ENCODE measurements at places on chromosomes 6 and 20.

- DNase-seq = no peak
These were observed 68.9 kb downstream of the TULP4 start for GRCh38 chr6:158381214-158381613.

DNA sequence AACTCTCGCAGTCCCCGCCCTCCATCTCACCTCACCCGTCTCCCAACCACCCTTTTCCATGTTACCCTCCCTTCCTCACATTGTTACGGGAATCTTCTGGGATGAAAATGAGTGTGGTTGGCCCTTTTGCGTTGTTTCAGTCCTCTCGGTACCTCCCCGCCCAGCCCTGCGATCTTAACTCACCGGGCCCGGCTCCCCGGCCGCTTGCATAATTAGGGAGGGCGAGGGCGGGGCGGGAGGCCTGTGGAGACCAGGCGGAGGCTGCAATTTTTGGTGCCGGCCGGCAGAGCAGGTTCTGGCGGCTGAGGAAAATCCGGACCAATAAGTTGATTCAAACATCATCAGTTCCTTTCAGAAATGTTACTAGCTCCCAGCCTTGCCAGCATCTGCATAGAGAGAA is 25.2 kb downstream of the TFAP2B start:
- DNase-seq = no peak

DNA sequence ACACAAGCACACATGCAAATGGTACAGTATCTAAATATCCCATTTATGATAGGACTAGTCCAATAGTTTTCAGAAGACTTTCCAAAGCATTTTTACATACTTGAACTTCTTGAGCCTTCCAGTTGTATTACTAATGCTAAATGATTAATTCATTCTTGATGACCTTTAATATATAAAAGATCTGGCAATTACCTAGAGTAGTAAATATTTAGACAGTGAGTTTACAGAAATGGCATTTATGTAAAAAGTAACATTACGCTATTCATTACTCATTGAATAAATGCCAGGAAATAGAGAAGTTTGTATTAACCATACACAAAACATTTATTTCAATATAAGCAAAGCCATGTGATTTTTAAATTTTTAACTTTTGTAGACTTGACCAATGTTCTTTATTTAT is 158.8 kb downstream of the DST start:
- no peak for DNase-seq

- no peak for DNase-seq
These were observed 90.6 kb downstream of the PSMB1 start for GRCh38 chr6:170462366-170463020.

DNA sequence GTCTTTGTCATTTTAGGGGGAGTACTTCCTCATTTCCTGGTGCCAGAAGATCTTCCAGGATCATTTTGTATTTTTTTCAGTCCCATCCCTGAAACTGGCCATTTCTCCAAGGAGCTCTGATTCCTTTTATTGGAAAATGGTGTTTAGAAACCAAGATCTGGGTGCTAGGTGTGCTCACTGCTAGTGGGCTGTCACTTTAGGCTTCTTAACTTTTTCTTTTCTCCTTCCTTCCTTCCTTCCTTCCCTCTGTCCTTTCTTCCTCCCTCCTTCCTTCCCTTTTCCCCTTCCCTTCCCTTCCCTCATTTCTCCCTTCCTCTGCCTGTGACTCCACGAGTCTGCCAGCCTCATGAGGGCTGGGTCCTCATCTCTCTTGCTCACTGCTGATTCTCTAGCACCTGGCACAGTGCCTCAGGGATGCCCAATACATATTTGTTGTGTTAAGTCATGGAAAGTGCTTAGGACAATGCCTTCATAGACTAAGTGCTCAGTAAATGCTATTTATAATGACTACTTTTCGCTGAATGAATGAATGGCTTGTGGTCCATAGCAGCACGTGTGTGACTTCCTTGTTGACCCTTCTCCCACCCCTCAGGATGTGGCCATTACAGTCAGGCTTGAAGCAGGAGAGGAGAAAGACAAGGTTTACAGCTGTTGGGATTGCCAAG is 36.9 kb downstream of the APCDD1L start:
- DNase-seq = no peak

- no peak for DNase-seq
These were observed 6.6 kb upstream of the SPO11 start for GRCh38 chr20:57323034-57323433.
